ENCODE measurements at places on chromosomes 2 and 18.

DNA sequence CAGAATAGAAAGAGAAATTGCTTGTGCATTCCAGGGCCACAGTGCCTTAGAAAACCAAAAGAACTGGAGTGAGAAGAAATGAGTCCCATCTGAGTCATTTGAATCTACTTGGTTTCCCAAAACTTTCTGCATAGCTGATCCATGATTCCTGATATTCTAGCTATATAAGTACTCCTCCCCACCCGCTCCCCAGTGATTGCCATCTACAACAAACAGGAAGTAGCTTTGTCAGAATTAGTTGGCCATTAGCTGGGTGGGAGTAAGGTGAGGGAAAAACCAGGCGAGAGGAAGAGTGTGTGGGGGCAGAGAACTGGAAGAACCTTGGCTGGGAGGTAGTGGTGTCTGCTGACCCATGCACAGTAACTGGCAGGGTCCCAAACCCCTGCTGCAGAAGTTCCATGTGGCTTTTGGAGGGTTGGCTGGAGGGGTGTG, 122.1 kb downstream of the ACAA2 start:
- DNase-seq: no peak

DNA sequence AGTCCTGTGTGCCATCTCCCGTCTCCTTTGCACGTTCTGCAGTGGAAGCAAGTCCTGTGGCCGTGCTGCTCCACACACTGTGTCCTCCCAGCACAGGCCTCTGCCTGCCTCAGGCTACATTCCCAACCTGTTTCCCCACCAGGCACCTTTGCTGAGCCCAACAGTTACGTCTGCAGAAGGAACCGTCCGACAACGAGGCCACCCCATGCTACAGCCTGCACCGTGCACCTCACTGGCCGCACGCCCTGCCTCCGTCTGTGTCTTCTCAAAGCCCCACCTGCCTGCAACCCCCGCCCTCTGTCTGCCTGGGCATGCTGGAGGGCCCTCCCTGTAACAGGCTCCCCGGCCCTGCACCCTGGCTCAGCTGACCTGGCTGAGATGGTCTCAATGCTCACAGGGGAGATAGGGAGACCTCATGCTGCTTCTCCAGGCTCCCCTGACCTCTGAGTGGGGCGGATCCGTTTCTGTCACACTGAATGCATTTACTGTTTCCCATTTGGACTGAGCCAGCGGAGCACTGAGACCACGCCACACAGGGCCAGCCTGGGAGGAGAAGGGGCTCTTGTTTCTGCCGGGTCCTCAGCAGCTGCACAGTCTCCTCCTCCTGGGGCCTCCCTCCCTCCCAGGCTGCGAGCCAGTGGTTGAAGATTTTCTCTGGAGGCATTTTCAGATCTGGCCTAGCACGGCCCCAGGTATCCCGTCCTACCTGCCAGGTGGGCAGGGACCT, 109.1 kb upstream of the OTOS start:
- peak; percentile 32 for DNase-seq

DNA sequence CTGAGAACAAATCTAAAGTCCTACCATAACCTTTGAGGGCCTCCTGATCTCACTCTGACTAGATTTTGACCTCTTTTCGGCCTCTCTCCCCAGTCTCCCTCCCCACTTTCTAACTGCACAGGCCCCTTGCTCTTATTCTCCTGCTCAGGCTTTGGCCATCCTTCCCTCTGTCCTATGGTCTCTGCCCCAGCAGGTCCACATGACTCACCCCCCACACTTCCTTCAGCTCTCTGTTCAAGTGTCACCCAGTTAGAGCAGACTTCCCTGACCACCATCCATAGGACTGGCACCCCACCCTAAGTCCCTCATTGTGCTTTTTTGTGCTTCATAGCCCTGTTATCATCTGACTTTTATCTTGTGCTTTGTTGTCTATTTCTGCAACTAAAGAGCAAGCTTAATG, 41.2 kb upstream of the NT5C1B start:
- no peak for DNase-seq

DNA sequence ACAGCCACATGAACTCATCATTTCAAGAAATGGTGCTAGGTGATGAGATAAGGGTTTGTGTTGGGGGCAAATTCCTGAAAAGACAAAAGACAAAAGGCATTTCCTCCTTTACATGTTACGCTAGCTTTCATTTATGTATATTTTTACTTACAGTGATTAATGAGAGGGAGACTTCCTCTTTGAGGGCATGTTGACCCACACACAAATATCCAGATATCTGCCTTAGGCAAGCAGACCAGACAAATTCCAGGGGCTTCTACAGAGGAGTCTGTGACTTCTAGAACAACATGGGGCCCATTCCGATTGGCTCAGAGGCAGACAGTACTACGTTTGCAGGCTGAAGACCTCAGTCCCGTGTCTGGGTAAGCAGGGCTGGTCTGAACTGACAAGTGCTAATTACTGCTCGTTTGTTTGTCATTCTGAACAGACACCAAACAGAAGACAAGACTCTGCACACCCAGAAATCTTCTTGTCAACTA, 74.8 kb upstream of the ST6GAL2 start:
- no peak for DNase-seq

DNA sequence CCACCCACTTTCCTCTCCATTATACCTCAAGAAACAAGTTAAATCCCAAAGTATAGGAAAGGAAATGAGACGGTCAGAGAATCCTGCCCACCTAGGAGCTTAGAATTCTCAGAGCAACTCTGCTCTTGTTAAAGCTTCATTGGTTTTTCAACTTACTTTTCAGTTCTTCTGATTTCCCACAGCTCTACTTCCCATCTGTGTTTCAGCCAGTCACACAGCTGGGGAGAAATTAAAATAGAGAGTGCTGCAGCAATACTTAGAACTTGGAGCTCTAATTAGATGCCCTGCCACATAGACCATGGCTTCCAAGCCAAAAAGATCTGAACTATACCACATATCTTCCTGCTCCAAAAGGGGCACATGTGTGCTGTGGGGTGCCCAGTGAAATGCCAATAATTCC, 166.7 kb downstream of the RIT2 start:
- no peak for DNase-seq

GRCh38 chr18:8998481-8999217, 103.8 kb upstream of the NDUFV2 start:
- no peak for DNase-seq

GRCh38 chr2:165573534-165574461, 104.3 kb downstream of the CSRNP3 start:
- DNase-seq: peak; percentile 62

- no peak for DNase-seq
These were observed 1.2 kb upstream of the LYG2 start for GRCh38 chr2:99256677-99257076.

- DNase-seq: no peak
These were observed 29.2 kb downstream of the NIFK start for GRCh38 chr2:121707344-121707919.

GRCh38 chr2:127086990-127087790, 19.8 kb downstream of the BIN1 start:
- DNase-seq: peak; percentile 95

DNA sequence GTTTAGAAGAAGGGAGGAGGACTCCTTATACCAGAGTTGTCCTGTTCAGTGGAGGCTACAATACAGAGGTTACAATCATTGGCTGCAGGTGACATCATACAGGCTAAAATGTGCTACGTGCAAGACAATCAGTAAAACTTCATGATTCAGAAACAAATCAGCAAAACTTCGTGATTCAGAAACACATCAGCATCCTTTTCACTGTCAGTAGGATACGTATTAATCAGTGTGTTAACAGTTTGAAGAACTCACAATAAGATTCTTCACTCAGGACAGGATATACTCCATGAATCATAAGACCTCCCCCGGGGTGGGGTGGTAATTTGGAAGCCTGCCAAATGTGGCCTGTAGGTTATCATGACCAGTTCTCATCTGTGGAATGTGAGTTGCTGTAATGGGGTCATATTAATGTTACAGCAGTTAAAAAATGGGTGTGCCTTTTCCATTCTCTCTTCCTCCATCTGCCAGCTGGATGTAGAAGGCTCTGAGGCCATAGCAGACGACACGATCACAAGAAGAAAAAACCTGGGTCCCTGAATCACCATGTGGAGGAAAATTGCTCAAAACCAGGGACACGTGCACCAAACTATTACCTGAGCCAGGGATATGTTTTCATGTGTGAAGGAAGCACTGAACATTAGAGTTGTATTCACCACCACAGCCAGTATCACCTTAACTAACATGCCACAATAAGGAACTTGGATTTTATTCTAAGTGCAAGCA, 134.8 kb upstream of the CREB1 start:
- no peak for DNase-seq

- peak; percentile 69 for DNase-seq
These were observed 44.5 kb downstream of the USP34 start for GRCh38 chr2:61426267-61426897.

DNA sequence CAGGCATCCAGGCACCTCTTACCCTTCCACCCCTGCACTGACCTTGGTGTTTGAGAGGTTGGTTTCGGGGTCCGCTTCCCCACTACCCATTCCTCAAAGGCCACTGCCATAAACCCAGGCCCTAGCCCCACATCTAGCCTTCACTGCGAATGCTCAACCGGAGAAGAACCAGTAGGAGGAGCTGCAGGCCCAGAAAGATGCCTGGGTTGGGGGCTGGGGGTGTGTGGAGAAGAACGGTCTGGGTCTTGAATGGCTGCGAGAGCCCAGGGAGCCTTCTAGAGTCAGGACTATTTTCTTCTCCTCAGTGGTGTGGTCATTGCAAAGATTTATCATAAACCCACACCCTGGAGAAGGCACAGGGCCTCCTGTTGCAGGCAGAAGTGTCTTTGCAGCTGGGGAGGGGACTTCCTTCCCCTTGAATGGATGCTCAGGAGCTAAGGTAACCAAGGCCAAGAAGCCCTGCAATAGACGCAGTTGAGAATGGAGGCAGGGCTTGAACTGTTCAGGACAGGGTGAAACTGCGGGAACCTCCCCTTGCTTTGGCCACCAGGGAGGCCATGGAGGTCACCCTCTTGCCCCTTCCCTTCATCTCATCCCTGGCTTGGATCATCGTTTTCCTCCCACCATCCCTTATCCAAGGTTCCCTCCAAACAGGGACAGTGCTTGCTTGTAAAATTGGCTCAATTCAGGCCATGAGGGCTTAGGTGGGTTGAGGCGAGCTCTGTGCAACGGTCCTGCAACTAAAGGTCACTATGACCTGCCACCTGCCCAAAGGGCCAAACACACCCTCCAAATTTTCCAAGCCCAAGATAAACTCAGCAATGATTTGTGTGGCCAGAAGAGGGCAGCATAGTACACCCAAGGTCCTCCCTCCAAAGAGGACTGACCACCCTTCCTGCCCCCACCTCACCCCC, 20.9 kb downstream of the THNSL2 start:
- DNase-seq: peak; percentile 87

GRCh38 chr18:36199691-36200295, 12.5 kb downstream of the MOCOS start:
- no peak for DNase-seq

DNA sequence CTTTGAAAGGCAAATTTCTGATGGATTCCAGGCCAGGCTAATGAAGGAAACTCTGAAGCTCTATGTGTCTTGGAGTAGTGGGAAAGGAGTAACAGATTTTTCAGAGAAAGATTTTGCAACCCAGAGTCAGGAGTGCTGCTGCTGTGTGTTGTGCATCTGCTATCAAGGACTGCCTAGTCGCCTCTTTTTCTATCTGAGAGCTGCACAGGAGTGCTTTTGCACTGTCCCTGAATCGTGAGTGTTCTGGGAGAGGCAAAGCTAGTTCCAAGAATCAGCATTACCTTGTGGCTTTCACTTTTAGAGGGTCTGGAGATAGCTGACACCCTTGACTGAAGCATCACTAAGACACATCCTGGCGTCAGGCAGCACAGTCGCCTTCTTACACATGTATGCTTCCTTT, 336.4 kb downstream of the PARD3B start:
- DNase-seq: no peak

- DNase-seq: no peak
These were observed 107.1 kb downstream of the PIEZO2 start for GRCh38 chr18:11042247-11042646.

DNA sequence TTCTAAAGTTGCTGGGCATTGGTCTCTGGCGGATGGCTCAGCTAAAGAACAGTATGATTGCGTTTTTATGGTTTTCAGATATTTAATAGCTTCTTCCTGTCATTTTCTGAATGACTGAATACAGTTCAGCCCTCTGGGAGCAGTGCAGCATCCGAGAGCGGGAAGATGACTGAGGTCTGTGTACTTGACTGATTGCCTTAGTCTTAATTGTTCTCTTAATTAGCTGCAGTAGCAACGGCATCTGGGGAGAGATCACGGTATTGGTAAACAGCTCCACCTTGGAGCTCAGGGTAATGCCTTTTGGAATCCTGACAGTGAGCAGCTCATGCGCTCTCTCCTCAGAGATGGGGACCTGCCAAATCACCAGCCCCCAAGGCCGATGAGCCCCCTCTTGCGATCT, 481.4 kb upstream of the SPRED2 start:
- peak; percentile 19 for DNase-seq

DNA sequence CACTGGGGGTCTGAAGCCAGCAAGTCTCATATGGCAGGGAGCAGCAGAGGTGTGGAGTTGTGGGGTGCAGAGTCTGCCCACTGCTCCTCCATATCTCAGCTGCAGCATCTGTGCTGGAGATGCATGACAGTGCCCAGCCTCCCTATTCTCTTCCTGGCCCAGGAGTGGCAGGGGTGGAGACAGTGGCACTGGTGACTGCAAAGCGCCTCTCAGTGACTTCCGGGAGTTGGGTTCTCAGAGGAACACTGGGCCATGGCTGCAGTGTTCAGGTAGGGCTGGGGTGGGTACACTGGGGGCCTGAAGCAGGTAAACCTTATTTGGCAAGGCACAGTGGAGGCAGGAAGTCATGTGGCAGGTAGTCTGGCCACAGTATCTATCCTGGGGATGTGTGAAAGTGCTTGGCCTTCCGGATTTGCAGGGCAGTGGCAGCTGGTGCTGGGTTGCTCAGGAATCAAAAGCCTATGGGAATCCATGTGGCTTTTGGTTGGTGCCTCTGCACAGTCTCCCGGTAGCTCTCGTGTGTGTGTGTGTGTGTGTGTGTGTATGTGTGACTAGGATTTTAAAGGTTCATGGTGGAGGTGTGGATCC, 60.3 kb upstream of the THUMPD2 start:
- DNase-seq: no peak

DNA sequence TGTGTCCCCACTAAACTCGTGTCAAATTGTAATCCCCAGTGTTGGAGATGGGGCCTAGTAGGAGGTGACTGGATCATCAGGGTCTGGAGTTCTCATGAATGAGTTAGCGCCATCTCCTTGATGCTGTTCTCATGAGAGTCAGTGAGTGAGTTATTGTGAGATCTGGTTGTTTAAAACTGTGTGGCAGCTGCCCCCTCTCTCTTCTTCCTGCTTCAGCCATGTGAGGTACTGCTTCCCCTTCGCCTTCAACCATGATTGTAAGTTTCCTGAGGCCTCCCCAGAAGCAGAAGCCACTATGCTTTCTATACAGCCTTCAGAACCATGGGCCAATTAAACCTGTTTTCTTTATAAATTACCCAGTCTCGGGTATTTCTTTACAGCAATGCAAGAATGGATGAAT, 50.4 kb downstream of the AP1S3 start:
- no peak for DNase-seq

- DNase-seq: no peak
These were observed 687.1 kb downstream of the DPP10 start for GRCh38 chr2:115129536-115129935.

- no peak for DNase-seq
These were observed 17.7 kb downstream of the NFATC1 start for GRCh38 chr18:79413426-79413825.

GRCh38 chr2:236582968-236583367, 13.3 kb downstream of the ACKR3 start:
- no peak for DNase-seq

GRCh38 chr2:55761024-55761423, 67.4 kb upstream of the PNPT1 start:
- DNase-seq: no peak

GRCh38 chr2:206420721-206421120, 22.6 kb upstream of the ADAM23 start:
- no peak for DNase-seq

- no peak for DNase-seq
These were observed 11.4 kb upstream of the GAREM1 start for GRCh38 chr18:32482117-32482516.
